ENCODE measurements at places on chromosomes 5 and 9. TPM values are rescaled to one million over a fixed set of nuclear protein-coding genes. Genes with fewer than 3 reads are reported as not detected.

PTPN3 gene
- total RNA-seq, result 2.0 TPM

DNA sequence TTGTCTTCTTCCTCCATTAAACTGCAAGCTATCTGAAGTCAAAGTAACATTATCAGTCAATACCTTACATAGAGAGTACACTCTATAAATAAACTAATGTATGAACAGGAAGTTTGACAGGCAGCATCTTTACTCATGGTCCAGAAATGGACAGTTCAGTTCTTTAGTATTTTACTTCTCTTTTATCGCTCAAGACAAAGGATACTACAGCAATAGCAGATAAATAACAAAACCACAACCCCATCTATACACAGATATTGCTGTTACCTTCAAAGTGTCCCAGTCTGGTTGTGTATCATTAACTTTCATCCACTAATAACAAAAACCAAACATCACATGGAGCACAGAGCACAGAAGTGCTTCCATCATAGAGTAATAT is 46.4 kb downstream of the SEMA5A start:
- no peak for DNase-seq

DNA sequence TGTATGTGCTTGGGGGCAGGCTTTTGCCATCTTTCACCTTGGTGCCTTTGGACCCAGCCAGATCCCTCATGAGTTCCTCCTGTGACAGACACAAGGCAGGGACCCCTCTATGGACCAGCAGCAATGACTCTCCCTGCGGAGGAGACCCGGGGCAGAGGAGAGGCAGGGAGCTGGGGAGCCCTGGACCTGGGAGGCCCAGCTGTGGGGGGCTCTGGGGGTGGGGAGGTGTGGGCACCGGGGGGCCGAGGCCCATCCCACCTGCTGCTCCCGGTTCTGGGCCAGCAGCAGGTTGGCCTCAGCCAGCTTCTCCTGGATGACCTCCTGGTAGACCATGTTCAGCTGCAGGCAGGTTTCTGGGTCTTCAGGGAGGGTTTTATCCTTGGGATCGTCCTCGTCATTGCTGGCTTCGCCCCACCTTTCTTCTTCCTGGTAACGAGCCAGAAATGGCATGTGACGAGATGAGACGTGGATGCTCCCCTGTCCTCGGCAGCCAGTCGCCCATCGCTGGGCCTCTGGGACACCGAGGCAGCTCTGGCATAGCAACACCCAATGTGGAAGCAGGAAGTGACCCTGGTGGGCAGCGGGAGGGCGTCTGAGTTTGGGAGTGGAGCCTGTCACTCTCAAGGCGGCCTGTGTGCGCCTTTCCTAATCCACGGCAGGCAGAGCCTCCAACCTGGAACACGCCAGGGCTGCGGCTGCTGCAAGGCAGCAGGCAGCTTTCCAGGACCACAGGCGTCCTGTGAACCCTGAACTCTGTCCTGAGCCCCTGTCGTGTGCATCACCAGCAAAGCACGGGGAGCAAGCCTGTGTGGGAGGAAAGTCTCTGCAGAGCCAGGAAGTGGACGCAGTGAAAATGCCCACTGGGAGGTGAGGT is 4.4 kb downstream of the SNAPC4 start:
- no peak for DNase-seq

- DNase-seq, result no peak
These were observed 46.9 kb upstream of the GLDC start for GRCh38 chr9:6692433-6692832.

GRCh38 chr5:103435136-103435889 is 127.3 kb downstream of the NUDT12 start:
- no peak for DNase-seq

DNA sequence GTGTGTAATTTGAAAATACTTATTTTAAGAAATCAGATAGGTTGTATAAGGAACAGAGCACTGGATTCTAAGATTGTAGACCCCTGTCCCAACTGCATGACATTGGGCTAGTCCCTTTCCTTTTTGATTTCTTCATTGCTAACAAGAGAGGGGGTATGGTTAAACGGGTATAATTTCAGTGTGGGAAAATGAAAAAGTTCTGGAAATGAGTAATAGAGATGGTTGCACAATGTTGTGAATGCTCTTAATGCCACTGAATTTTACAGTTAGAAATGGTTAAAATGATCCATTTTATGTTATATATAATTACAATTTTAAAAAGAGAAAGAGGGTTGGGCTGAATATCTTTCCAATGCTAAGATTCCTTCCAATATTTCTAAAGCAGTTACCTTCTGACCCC is 103.3 kb upstream of the LHFPL2 start:
- no peak for DNase-seq

- no peak for DNase-seq
These were observed 62.4 kb upstream of the CTSL start for GRCh38 chr9:87663556-87663955.

DNA sequence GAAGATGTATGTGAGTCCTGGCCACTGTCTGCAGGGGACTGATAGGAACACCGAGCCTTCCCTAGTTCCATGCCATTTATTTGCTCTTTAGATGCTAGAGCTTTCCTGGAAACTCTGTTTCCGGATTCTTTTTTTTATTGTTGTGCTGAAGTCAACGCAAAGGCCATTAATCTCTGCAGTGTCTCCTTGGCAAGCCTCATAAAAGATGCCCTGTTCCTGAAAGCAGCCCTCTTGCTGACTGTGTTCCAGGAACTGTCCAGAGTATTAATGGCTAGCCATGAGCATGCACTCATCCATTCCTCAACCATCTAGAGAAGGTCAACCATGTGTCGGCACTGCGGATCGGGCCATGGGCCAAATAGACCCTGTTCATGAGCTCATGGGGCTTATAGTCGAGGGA is 42.9 kb upstream of the SMAD5 start:
- DNase-seq, result no peak

Data from fibroblast of the aortic adventitia (primary cell).